Suppressor macrophage treated with lipopolysaccharide for 1 hour (primary cell): ENCODE measurements at places on chromosomes 5 and 9.
A peak's percentile ranks its signal among the peaks of the same experiment; 100 is the strongest.

- no peak for DNase-seq
These were observed 50.0 kb downstream of the CRB2 start for GRCh38 chr9:123406016-123406415.

DNA sequence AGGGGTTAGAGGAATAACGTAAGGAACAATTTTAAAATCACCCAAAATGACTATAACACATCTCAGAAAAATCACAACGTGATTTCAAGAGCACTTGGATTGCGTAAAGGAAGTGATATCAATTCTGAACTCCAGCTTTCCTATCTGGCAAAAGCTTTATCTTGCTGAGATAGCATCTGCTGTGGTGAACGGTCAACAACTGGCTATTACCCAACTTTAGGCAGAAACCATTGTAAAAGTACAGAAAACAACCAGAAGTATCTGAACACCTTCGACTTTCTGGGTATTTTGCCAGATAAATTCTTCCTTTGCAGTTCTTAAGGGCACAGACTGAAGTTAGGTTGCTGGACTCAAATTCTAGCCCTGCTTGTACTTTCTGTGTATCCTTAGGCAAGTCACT lies 9.2 kb downstream of the ABLIM3 start:
- DNase-seq, result no peak

- peak; percentile 50 for DNase-seq
These were observed 4.3 kb upstream of the RNF44 start for GRCh38 chr5:176541338-176542134.

GRCh38 chr9:134923466-134923865 lies 5.8 kb upstream of the FCN1 start:
- no peak for DNase-seq

GRCh38 chr9:20243841-20244240 lies 378.5 kb downstream of the MLLT3 start:
- no peak for DNase-seq

- DNase-seq, result no peak
These were observed 326.1 kb upstream of the IRX1 start for GRCh38 chr5:3269395-3270169.

- DNase-seq, result no peak
These were observed 14.5 kb upstream of the AUH start for GRCh38 chr9:91376239-91376638.

GRCh38 chr9:16030528-16031185 lies 477.8 kb downstream of the CCDC171 start:
- DNase-seq, result peak; percentile 20

DNA sequence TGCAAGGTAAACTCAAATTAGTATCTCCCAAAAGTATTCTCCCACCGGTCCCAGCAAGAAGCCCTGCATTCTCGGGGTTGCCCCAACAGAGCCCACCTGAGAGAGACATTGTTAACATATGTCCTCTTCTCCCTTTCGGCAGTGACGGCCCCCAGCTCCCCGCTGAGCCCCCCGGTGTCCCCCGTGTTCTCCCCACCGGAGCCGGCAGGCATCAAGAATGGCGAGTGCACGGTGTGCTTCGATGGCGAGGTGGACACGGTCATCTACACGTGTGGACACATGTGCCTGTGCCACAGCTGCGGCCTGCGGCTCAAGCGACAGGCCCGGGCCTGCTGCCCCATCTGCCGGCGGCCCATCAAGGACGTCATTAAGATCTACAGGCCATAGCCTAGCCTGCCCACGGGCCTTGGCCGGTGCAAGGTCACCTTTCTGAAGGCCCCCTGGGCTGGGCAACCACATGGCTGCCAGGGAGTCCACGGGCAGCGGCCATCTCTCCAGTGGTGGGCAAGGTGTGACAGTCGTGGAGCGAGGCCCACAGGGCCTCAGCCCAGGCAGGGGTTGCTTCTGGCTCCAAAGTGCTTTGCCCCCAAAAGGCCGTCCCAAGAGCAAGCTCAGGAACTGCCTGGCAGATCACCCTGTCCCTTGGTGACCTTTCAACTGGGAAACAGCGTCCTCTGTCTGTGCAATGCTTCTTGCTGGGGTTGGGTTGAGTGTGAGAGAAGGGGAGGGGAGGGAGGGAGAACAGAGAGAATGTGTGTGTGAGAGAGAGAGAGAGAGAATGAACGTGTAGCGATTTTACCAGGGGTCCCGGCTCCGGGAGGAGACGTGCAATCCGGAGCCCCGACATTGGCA lies 45.7 kb downstream of the NEURL1B start:
- DNase-seq, result no peak

GRCh38 chr5:180304431-180305375 lies 12.8 kb upstream of the MAPK9 start:
- no peak for DNase-seq

DNA sequence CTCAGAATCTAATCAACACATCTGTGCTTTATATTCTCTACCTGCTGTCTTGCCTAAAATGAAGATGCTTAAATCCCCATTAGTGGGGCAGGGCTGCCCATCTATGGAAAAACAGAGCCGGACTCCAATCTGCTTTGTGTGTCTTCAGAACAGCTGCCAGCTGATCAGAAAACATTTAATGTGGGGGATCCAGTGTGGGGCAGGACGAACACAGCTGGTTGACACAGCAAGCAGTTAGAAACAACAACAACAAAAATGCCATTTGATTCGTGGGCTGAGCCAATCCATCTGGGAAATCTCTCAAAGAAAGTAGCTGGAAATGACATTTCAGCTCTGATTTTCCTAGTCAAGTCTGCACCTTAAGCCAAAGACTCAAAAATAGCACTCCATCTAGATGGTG lies 99.8 kb downstream of the PPP2R2B start:
- DNase-seq, result no peak

GRCh38 chr5:60336491-60336890 lies 363.5 kb downstream of the DEPDC1B start:
- DNase-seq, result no peak

GRCh38 chr5:171142617-171143016 lies 166.4 kb upstream of the TLX3 start:
- DNase-seq, result no peak

DNA sequence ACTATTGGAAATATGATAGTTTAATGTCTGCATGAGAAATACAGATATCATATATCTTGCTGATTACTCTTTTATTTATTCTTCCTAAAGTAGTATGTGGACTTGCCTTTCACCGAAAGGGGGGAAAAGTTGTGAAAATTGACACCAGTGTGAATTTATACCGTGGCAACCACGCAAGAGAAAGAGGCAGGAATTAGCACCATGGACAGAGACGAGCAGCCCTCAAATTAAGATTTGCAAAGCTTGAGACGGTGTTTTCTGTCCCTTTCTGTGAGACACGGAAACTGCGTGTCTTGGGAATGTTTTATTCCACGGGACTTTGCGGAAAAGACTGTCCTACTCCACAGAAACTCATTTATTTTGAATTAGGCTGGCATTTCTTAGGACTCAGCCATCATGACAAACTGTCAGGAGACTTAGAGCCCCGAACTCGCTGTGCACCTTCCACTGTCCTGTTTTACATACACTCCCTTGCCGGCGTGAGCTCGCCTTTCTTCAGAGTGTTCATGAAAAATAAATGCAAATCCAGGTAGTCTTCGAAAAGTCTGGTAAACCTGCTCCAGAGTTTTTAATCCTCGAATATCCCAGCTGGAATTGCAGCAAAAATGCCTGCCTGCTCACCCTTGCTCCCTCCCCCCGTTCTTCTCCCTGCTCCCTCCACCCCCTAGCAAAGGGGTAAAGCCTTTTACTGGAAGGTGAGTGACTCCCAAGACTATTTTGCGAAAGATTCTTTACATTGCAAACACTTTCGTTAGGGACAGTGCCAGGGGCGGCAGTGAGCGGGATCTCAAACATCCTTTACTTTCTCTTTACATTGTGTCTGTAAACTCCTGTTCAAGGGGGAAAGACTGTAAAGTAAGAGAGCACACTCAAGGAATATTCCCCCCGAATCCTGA lies 3.8 kb upstream of the ELAVL2 start:
- no peak for DNase-seq

DNA sequence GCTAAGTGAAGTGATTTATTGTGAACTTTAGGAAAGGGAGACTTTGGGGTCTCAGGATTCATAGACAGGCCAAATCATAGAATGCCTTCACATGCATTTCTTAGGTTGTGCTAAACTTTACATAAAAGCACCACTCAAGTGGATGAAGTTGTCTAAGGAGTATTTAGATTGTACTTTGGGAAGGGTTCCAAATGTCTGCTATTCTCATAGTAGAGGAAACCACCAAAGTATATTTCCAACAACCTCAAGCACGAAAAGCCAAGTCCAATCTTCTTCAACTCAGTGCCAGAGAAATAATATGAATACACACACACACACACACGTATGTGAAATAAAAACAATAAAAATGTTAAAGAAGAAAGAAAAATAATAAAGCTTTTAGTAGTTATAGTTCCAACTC lies 41.8 kb downstream of the ENC1 start:
- DNase-seq, result no peak

DNA sequence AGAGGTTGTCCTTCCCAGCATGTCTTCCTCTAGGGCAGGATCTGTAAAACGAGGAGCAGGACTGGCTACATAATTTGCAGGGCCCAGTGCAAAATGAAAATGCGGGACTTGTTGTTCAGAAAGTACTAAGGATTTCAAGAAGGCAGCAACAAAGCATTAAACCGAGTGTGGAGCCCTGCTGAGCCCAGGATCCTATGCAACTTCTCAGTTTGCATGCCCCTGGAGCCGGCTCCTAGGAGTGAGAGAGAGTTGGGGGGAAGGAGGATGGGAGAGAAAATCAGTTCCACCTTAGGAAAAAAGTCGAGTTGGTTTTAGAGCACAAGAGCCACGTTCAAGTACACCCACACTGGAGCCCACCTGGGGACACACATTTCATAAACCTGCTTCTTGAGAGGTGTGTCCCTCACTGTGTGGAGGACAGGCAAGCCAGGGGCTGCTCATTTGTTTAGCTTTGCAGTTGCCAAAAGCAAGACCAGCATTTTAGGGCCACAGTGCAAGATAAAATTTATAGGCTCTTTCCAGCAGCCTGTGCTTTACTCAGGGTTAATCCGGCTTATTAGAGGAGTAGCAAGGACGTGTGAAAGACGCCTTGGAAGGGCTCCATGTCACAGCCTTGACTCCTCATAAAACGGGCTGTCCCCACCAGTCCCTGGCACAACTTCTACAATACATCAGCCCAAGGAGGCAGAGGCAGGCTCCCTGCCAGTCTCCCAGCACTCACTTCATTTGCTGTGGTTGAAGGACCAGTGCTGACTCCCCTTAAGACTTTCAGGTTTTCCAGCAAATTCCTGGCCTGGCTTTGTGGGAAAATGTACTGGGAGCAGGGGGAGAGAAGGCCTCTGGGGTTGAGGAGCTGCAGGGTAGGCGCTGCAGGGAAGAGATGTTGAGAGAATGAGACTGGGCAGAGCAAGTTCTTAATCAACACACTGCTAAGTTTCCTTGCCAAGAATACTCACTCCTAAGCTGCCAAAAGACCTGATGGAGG lies 159.7 kb upstream of the SEMA6A start:
- DNase-seq, result no peak

GRCh38 chr5:142507531-142508372 lies 178.1 kb downstream of the FGF1 start:
- no peak for DNase-seq

DNA sequence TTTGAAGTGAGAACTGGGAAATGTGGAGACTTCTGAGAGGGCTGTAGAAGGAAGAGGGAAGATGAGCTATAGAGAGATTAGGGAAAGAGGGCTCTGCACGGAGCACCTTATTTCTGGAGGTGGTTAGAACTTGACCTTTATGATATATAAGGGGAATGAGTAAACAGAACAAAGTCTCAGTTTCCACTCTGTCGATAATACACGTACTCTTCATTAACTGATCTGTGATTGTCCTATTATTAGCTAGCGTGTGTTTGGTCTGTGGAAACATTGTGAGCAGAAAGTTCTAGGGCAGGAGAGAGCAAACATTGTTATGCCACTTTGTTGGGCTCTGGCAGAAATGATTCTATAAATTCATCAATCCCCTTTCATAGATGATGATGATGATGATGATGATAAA lies 118.5 kb downstream of the UGCG start:
- DNase-seq, result no peak

- no peak for DNase-seq
These were observed 45.0 kb upstream of the SH3PXD2B start for GRCh38 chr5:172499287-172499686.

DNA sequence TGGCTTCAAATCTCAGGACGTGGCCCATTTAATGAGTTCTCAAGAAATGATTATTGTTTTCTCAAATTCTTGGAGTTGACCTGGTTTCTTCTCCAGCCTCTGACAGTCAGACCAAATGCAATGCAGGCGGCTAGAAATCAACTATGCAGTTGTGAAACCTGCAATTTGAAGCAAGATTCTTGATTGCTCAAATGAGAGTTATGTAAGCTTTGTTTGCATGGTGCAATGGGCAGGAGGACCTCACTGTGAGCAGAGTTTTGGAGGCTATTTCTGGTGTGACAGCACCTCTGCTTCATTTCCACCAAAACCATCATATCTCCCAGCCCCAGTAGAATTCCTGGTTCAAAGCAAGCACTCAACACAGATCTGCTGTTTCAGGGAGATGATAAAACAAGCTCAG lies 500.0 kb upstream of the KLF4 start:
- peak; percentile 79 for DNase-seq

- DNase-seq, result no peak
These were observed 4.1 kb downstream of the EQTN start for GRCh38 chr9:27292659-27293405.

GRCh38 chr5:9437741-9438240 lies 108.1 kb downstream of the SEMA5A start:
- DNase-seq, result peak; percentile 79

- DNase-seq, result no peak
These were observed 5.0 kb downstream of the P4HA2 start for GRCh38 chr5:132222649-132223038.

DNA sequence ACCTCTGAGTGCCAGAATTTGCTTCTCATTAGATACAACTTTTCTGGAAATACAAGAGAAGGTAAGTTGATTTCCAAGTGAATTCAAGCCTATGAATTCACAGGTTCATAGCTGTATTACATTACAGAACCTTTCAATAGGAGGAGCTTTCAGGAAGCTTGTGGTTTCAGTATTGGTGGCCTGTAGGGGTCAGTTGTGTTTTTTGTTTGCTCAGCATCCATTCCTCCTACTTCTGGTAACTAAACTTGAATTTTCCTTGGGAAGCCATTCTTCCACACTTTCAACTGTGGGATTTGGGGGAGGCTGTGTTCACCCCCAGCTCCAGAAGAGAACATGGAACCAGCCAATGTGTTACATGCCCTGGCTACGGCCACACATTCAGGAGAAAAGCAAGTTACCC lies 5.6 kb upstream of the CYSTM1 start:
- peak; percentile 33 for DNase-seq

- DNase-seq, result no peak
These were observed 6.2 kb upstream of the ARHGEF28 start for GRCh38 chr5:73619606-73620333.

DNA sequence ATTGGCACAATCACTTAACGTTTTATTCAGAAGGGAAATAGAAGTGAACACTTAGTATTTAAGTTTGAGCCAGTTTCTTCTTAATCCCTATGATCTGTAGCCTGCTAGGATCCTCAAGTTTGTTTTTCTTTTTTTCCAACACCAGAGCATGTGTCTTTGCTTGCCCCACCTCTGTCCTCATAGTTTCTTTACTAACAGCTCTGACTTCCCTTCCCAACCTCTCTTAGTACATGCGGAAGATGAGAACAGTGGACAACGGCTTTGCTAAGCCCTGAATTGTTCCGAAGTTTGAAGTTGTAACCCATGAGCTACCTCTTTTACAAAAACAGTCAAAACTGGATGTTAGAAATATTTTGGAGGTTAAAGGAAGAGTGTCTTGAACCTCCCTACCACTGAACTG lies 61.7 kb upstream of the TAF11L2 start:
- DNase-seq, result peak; percentile 35
